ENCODE measurements at places on chromosomes 13 and 19.

- DNase-seq = no peak
Observed at GRCh38 chr19:40278361-40279035, 6.6 kb downstream of the AKT2 start.

- DNase-seq = no peak
Observed at GRCh38 chr19:39825531-39826076, 8.4 kb downstream of the DYRK1B start.

GRCh38 chr13:98761126-98761985 is 8.9 kb upstream of the SLC15A1 start:
- no peak for DNase-seq

DNA sequence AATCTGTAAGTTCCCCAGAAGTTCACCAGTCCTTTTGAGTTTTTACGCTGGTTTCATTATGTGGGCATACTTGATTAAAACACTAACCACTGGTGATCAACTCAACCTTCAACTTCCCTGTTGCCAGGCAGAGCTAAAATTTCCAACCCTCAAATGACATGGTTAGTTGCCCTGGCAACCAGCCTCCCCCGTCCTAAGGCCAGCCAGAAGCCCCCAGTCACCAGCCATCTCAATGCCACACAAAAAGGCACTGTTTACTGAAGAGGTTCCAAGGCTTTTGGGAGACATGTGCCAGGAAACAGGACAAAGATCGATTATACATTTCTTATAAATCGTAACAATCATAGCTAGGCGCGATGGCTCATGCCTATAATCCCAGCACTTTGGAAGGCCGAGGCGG is 1.6 kb downstream of the ZNF649 start:
- no peak for DNase-seq

- DNase-seq = no peak
Observed at GRCh38 chr13:45082964-45083363, 37.3 kb upstream of the GTF2F2 start.

GRCh38 chr13:76619631-76620030 is 266.6 kb downstream of the KCTD12 start:
- DNase-seq = no peak

DNA sequence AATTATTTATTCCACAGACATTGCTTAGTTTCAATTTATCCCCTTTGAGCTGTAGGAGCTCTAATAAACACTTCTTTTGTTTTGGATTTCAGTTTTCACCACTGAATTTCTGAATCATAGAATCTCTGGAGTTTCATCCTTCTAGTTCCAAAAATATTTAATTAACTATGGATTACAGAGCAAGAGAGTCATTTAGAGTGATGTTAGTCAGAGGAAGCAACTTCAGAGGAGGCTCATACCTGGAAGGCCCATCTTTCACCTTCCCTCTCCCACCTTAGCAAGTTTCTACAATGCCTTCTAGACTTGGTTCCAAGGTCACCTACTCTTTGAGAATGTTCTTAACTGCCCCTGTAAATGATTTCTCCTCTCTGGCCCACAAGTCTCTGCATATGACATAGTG is 353.2 kb downstream of the SPRY2 start:
- no peak for DNase-seq

DNA sequence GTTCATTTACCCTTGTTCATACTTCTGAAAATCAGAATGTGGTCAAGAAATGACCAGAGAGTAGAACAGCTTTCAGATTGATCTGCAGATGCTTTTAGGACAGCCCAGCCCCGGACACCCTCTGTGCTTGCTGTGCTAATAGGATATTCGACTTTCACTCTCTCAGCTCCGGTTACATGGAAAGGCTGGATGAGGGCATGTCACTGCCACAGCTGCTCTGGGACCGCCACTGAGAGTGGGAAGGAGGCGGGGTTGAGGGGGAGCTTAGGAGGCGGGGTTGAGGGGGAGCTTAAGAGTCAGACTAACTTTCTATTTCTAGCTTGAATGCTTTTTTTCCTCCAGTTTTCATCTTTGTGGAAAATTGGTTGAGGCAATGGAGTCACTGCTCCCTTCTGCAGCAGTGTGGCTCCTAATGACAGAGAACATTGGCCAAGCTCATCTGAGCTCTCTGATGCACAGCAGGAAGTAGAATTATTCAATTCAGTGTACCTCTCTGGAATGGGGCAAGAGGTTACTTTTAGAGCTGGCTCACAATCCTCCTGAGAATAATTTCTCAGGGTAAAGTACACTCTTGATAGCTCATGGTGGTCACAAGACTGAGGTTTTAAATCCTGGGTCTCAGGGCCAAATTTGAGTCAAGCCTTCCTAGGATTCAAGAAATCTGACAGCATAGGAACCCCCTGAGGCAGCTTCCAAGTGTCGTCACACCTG is 74.6 kb upstream of the NPAS1 start:
- no peak for DNase-seq

- peak; percentile 86 for DNase-seq
Observed at GRCh38 chr19:47240996-47241918, 10.3 kb upstream of the BBC3 start.

GRCh38 chr13:113611996-113612395 is 27.4 kb downstream of the TFDP1 start:
- DNase-seq = no peak

DNA sequence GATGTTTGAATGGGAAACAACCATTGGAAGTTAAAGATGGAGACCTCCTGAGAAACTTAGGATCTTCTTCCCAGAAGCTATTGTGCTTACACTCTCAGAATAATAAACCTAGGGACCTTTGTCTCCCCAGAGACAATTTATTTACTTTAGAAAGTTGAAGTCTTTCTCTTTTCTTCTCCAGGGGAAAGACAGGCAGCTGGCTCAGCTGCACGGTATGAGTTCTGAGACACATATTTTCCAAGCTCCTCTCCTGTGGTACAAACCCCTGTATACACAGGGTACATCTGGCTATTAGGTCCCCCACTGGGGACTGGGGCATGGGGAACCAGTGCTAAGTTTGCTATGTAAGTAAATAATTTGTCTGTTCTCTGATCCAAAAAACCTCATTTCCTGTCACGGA is 67.5 kb upstream of the POSTN start:
- DNase-seq = no peak

- no peak for DNase-seq
Observed at GRCh38 chr19:19205416-19206410, 2.5 kb upstream of the NR2C2AP start.

DNA sequence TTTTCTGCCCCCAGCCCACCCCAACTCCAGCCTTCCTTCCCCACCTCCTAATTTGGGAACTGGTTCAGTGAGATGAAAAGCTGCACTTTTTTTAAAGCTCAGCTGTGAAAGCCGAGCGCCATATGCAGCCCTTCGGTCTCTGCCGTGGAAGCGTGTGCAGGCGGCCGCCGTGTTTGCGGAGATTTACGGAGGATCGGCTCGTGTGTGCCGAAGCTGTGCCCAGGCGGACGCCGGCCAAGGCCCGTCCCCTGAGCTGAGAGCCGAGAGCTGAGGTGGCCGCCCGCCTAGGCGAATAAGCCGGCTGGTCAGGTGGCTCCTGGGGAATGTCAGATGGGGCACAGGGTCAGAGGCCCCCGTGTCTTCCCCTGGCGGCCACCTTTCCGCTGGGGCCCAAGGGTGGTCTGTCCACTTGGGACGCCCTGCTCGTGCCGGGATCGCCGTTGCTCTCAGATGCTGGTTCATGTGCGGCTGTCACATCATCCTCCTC is 78.7 kb downstream of the ZNF536 start:
- no peak for DNase-seq

GRCh38 chr19:10505583-10506229 is 2.5 kb upstream of the KEAP1 start:
- peak; percentile 46 for DNase-seq

DNA sequence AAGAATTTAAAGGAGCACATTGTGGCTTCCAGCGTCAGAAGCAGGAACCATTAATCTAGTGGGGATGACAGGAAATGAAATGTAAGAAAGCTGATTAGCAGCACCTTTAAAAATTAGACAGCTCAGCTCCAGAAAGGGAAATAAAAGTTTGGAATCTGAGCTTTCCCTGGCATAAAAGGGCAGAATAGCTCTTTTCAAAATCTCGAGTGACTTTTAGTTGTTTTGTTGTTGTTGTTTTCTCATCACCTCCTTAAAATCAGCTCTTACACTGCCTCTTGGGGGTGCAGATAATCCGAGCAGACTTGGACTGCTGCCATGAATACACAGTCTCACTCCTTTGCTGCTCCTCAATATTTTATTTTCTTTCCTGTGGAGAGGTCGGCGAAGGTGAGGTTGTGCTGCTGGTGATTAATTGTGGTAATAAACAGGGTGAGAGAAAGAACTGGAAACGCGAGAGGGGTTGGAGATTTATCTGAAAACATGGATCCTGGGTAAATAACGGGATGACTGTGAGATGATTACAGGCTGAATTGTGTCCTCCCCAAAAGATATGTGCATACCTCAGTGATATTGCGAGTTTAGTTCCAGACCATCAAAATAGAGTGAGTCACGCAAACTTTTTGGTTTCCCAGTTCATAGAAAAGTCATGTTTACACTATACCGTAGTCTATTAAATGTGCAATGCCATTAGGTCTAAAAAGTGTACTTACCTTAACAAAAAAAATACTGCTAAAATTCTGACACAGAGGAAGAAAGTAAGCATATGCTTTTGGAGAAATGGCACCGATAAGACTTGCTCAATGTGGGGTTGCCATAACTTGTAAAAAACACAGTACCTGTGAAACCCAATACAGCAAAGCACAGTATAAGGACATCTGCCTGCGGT is 787.7 kb downstream of the UQCRFS1 start:
- no peak for DNase-seq

- no peak for DNase-seq
Observed at GRCh38 chr13:43388282-43389034, 365.1 kb downstream of the DNAJC15 start.

- DNase-seq = no peak
Observed at GRCh38 chr13:36158611-36159010, 27.4 kb upstream of the DCLK1 start.

GRCh38 chr13:109275852-109276251 is 510.5 kb downstream of the IRS2 start:
- DNase-seq = no peak

DNA sequence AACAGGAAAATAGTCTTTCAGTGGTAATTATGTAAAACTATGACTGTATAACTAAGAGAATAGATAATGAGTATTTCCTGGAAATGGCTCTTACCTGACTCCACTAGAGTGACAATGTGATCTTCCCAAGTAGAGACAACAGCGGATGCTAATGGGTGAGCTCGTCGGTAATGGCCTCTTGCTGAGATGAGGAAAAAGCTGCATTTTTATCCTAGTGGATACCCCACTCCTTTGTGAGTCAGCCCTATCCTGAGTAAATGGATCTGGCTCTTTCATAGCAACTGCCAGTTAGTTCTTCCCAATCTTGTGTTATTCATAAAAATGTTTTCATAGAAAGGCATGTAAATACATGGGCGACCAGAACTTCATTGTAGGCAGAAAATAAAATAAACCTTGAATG is 299.5 kb downstream of the NALCN start:
- DNase-seq = no peak

GRCh38 chr19:31355665-31356289 is 6.5 kb upstream of the TSHZ3 start:
- no peak for DNase-seq

- DNase-seq = no peak
Observed at GRCh38 chr19:974564-975257, 9.4 kb upstream of the WDR18 start.

GRCh38 chr19:45331411-45331810 is 8.7 kb upstream of the CKM start:
- no peak for DNase-seq

DNA sequence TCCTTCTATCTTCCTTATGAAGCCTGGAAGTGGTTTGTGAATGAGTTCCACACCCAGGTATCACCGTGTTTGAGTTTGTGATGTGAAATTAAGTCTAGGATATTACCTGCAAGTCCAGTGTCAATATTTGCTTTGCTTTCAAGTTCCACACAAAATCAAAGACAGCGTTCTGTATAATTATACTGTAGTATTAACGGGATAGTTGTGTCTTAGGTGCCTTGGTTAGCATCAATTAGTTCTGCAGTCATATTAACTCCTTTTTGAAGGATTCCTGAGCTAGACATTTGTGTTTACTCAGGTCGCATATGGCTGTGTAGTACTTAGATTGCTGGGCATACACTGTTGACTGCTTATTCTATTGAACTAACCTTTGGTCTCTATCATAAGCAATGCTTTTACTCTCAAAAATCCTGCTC is 54.4 kb downstream of the ERCC5 start:
- no peak for DNase-seq

GRCh38 chr19:12346896-12347295 is 13.5 kb upstream of the ZNF563 start:
- no peak for DNase-seq

DNA sequence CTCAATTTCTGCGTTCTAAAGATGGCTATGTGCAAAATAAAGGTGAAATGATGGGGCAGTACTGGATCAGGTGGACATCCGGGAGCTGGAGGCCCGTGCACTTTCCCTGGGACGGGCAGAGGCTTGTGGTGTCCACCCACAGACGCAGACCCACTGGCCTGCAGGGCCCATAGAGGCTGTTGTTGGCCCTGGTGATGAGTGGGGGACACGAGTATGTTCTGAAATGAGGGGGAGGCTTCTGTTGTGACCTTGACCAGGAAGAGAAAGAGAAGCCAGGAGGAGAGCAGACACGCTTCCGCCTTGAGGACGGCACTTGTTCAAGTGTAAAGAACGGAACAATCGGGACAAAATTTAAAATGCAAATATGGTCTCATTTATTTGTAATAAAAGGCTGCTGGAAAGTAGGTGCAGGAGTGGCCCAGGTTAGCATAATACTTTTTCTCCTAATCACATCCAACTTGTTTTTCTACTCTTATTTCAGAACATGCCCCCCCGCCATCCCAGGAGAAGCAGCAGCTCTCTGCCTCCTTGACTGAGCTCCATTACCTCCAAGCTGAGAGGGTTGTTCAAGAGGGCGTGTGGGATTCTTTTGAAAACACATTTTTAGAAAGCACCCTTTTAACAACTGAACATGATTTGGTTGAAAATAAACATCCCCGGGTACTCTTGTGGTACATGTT is 27.1 kb downstream of the ATP11A start:
- DNase-seq = no peak

DNA sequence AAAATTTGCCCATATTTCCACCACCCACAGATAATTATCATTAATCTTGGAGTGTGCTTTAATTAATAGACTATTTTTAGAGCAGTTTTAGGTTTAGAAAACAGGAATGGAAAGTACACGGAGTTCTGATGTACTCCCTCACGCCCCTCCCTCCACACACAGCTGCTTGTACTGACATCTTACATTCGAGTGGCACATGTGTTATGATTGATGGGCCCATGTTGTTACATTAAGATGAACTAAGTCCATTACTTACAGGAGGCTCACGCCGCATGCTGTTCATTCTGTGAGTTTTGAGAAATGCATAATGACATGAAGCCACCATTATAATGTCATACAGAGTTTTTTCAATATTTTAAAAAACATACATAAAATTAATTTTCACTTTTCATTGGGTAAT is 1.2 kb upstream of the SPATA13 start:
- no peak for DNase-seq

GRCh38 chr13:45231305-45231704 is 30.5 kb upstream of the KCTD4 start:
- DNase-seq = no peak

- peak; percentile 8 for DNase-seq
Observed at GRCh38 chr13:91399189-91400062, 1.0 kb downstream of the GPC5 start.

- DNase-seq = no peak
Observed at GRCh38 chr19:2653710-2654707, 48.5 kb downstream of the GNG7 start.

All from T-helper 2 cell (primary cell).